Osteocyte (in vitro differentiated cells): ENCODE measurements at places on chromosomes 13 and 19.

DNA sequence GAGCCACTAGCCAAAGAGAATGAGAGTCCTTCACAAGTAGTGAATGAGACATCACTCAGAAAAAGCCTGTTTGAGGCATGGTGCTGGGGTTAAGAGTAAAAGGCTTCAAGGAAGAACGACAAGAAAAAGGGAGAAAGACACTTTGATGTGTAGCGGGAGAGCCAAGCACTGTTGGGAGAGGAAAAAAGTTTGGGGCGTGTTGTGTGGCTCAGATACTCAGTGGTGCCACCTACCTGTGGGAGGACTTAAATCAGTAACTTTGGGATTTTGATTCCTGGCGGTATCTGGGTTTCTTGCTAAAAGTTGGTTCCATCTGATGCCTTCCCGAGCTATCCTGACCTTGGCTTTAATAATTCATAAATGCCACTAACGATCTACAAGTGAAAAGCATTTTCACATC lies 12.3 kb downstream of the ELSPBP1 start:
- no peak for DNase-seq

DNA sequence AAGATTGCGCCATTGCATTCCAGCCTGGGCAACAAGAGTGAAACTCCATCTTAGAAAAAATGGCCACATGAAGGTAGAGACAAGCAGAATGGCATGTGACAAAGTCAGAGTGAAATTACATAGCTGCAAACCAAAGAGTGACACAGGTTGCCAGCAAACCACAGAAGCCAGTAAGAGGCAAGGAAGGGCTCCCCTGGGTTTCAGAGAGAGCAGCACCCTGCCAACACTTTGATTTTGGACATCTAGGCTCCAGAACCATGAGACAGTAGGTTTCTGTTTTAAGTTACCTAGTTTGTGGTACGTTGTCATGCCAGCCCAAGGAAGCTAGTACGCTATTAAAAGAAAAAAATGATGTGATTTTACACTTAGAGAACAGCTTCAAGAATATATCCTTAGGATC lies 1.9 kb downstream of the NLRP4 start:
- peak; percentile 23 for DNase-seq

- DNase-seq: no peak
Observed at GRCh38 chr13:82772816-82773215, 1109.5 kb downstream of the SLITRK1 start.

- no peak for DNase-seq
Observed at GRCh38 chr13:67493835-67494234, 263.7 kb upstream of the PCDH9 start.

- DNase-seq: no peak
Observed at GRCh38 chr19:48740164-48740972, at the start of gene RASIP1. TSS of gene RASIP1 (minus strand) at chr19:48740610. CDS start at chr19:48740282, 328 bp downstream.

- DNase-seq: no peak
Observed at GRCh38 chr19:9189535-9189934, 10.8 kb downstream of the OR7D2 start.

DNA sequence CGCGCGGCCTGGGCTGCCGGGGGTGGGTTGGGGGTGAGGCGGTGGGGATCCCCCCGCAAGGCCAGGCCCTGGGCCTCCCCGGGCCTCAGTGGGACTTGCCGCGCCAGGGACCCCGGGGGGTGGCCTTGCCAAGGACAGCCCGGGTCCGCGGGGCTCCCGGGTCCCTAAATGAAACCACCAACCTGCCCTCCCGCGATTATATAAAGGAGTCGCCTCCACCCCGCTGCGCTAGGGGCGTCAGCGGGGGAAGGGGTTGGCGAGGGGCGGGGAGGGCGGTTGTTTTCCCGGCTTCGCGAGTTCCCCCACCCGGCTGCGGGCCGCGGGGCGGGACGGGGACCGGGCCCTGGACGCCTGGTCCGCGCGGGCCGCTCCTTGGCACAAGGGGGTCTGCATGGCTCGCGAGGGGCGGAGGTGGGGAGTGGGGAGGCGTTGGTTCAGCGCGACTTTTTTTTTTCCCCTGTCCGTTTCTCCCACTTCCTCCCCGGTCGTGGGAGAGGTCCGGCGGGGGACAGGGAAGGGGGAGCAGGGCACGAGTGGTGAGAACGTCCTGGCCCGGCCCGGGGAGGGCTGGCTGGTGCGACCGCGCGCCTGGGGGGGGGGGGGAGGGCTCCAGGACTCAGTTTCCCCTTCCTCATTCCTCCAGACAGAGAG lies 822 bp upstream of the ZBTB7A start:
- DNase-seq: peak; percentile 83

- peak; percentile 4 for DNase-seq
Observed at GRCh38 chr13:35732565-35732964, 256.1 kb upstream of the MAB21L1 start.

DNA sequence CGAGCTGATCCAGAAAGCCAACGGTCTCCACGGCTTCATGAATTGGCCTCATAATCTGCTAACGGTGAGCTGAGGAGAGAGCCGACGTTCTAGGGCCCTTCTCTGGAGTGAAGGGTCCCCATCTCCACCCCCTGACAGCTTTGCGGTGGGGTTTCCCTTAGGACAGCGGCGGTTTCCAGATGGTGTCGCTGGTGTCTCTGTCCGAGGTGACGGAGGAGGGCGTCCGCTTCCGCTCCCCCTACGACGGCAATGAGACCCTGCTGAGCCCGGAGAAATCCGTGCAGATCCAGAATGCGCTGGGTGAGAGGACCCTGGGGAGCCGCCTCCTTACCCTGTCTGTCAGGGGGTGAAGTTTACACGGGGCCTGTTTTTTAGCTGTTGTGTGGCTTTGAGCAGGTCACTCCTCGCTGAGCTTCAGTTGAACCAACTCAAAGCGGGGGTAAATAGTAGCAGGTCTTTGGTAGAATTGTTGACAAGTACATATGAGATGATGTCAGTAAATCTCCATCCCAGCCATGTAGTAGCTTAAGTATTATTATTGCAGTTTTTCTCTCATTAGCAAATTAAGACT lies 801 bp downstream of the QTRT1 start:
- no peak for DNase-seq

DNA sequence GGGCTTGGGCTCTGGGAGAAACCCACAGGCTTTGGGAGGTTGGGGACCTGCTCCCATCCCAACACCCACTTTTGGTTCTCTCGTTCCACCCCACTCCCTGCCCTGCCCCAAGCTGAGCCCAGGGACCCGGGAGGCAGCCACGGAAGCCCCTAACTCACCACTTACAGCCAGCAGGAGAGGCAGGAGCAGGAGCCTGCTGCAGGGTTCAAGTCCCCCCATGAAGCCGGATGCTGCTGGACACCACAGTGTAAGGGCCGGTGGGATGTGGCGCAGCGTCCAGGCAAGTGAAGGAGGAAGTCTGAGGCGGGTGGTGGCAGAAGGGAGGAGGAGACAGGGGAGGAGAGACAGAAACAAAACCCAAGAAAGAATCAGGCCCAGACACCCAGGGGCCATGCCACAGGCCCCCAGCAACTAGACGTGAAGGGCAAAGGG lies at the start of gene TYROBP:
TYROBP (minus strand) TSS at position 286 of the 432 bp plus-strand sequence; CDS start at position 219, 67 bp downstream.
- no peak for DNase-seq

DNA sequence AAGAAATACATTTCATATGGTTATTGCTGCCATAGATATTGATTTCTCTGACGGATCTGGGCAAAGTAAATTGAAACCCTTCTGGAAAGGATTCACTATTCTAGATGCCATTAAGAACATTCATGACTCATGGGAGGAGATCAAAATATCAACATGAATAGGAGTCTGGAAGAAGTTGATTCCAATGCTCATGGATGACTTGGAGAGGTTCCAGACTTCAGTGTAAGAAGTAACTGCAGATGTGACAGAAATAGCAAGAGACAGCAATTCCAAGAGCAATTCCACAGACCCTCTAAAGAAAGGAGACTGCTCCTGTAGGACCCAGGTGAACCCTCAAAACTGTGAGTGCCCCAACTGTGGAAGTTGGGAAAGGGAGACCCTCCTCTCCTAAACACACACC lies 30.9 kb upstream of the KCTD12 start:
- DNase-seq: no peak

GRCh38 chr13:109971006-109971405 lies 184.6 kb upstream of the IRS2 start:
- no peak for DNase-seq

- no peak for DNase-seq
Observed at GRCh38 chr13:19955873-19956559, 2.5 kb upstream of the ZMYM2 start.

DNA sequence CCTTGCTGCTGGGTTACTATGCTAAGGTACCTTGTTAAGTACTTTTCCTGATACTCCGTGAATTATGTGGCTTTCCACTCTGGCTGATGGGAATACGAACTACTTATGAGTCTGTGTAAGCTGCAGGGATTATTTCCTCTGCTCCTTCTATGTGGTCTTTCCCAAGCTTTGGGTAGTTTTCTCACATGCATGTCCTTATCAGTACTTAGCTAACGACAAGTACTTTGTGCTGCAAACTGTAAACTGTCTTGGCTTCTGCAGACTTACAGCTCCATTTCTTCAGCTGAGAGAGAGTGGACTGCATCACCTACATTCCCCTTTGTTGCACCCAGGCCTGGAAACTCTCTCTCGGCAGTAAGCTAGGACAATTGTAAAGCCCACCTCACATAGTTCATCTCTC lies 76.6 kb downstream of the FGF9 start:
- no peak for DNase-seq

GRCh38 chr19:11982526-11982925 lies 17.7 kb downstream of the ZNF763 start:
- DNase-seq: no peak

GRCh38 chr19:7670150-7670783 lies 1.4 kb downstream of the RETN start:
- DNase-seq: no peak

DNA sequence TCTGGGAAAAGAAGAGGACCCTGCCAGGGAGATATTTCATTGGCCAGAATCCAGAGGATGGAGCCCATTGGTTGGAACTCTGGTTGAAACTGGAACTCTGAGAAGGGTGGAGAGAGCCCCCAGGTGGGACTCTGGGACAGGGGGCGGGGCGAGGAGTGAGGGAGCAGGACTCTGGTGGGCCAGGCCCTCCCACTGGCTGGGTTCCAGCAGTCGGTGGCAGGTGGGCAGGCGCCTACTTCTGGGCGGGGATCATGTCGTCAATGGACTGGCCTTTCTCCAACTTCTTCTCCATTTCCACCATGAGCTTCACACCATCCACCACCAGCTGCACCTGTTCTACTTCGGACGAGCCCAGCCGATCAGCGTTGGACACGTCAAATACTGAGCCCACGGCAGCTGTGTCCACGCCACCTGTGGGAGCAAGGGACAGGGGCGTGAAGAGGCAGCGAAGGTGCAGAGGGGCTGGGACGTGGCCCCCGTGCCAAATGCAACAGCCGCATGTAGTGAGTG lies 16.1 kb downstream of the CKM start:
- DNase-seq: no peak

DNA sequence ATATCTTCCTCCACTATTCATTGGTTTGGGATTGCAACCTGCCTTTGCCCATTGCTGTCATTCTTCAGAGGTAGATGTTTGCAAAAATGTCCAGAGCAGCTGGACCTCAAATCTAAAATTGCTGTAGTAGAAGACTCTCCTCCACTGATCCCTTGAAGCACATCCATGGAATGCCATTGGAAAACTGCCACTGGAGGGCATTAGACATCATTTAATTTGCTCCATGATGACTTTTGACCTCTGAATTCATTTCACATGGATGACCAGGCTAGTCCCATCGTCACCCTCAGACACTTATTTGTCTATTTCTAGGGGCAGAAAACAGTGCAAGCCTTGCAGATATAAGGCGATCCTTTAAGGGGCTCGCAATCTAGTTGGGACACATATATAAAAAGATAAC lies 33.9 kb upstream of the FLT1 start:
- DNase-seq: no peak

DNA sequence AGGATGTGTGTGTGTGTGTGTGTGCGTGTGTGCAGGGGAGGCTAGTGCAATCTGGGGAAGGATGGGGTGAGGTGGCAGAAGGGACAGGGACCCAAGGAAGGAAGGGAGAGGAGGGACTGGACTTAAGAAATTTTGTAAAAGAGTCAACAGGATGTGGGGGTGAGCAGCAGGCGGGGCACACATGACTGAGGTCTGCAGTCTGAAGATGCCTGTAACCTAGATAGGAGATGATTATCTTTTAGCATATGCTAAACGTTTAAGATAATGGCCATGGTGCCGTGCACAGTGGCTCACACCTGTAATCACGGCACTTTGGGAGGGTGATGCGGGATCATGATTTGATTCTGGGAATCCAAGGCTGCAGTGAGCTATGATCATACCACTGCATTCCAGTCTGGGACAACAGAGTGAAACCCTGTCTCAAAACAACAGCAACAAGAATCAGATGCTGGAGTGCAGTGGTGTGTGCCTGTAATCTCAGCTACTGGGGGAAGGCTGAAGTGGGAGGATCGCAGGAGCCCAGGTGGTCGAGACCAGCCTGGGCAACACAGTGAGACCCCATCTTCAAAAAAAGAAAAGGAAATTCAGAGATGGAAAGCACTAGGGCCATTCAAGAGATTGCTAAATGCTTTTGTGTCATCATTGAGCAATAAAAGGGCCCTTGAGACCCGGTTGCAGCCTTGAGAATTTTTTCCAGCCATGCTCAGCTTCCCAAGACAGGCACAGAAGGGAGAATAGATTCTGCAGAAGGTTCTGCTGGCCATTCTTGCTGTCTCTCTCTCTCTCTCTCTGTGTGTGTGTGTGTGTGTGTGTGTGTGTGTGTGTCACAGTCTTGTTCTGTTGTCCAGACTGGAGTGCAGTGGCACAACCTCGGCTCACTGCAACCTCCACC lies 3.8 kb upstream of the ZNF414 start:
- DNase-seq: no peak

DNA sequence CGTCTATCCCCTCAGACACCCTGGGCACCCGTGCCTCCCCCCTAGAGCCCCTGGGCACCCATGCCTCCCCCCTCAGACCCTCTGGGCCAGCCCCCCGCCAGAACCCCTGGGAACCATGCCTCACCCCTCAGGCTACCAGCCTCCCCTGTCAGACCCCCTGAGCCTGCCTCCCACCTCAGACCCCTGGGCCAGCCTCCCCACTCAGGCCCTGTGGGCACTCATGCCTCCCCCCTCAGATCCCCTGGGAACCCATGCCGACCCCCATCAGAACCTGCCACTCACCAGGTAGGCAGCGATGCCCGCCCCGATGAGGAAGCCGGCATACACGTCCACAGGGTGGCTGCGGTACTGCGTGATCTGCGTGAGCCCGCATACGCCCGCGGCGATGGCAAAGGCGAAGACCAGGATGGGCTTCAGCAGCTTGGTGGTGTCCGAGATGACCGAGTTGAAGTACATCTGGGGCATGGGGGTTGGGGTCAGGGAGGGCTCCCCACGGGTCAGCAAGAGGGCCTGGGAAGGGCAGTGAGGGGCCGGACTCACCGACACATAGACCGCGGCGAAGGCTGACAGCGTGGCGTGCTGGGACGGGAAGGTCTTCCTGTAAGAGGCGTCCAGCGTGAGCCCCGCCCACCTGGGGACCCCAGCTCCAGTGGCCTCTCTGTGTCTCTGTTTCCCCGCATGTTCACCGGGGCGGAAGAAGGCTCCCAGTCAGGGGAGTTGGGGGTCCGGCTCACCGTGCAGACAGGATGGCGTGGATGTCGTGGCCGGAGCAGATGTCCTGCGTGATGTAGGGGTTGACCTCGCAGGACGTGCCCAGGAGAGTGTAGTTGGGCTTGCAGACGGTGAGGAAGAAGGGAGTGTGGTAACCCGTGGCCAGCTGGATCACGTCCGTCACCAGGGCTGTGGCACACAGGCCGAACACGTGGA lies 7.3 kb downstream of the PLPPR3 start:
- no peak for DNase-seq

GRCh38 chr13:69769608-69770007 lies 338.0 kb upstream of the ATXN8OS start:
- DNase-seq: no peak

- DNase-seq: no peak
Observed at GRCh38 chr13:110449219-110450015, 112.1 kb downstream of the RAB20 start.
